ENCODE measurements at places on chromosomes 7 and 10.

GRCh38 chr10:97320480-97321031 lies 1.5 kb downstream of the FRAT1 start:
- DNase-seq: no peak

DNA sequence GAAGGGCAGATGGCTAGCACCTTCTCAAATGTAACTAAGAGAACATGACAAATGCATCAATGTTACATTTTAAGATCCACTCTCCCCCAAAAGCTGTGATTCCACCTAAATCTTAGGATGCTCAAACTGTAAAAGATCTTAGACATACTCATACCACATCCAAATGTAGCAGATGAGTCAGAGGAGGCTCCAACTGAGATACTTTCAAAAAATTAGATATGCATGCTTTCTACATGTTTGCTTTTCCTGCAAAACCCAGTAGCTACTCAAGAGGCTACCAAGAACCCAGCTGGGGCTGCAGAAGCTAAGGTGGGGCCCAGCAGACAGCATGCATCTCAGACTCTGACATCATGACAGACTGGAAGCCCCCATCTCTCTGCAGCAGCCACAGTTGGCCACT lies 31.4 kb upstream of the FRMD4A start:
- DNase-seq: no peak

GRCh38 chr10:69910561-69910960 lies 108.9 kb downstream of the COL13A1 start:
- no peak for DNase-seq

GRCh38 chr7:123624527-123625183 lies 23.0 kb downstream of the ASB15 start:
- peak; percentile 5 for DNase-seq

- DNase-seq: peak; percentile 4
Observed at GRCh38 chr7:152759949-152760853, 649 bp downstream of the ACTR3B start.

GRCh38 chr10:124568848-124569622 lies 107.4 kb downstream of the LHPP start:
- no peak for DNase-seq

- DNase-seq: no peak
Observed at GRCh38 chr7:106419455-106420182, 134.8 kb upstream of the NAMPT start.

DNA sequence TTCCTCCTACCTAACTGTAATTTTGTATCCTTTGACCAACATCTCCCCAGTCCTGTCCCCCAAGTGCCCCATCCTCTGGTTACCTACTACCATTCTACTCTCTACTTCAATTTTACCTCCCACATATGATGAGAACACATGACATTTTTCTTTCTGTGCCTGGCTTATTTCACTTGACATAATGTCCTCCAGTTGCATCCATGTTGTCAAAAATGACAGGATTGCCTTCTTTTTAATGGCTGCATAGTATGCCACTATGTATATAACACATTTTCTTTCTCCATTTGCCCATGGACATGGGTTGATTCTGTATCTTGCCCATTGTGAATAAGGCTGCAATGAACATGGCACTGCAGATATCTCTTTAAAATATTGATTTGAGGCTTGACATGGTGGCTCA lies 33.7 kb downstream of the GLI3 start:
- no peak for DNase-seq

DNA sequence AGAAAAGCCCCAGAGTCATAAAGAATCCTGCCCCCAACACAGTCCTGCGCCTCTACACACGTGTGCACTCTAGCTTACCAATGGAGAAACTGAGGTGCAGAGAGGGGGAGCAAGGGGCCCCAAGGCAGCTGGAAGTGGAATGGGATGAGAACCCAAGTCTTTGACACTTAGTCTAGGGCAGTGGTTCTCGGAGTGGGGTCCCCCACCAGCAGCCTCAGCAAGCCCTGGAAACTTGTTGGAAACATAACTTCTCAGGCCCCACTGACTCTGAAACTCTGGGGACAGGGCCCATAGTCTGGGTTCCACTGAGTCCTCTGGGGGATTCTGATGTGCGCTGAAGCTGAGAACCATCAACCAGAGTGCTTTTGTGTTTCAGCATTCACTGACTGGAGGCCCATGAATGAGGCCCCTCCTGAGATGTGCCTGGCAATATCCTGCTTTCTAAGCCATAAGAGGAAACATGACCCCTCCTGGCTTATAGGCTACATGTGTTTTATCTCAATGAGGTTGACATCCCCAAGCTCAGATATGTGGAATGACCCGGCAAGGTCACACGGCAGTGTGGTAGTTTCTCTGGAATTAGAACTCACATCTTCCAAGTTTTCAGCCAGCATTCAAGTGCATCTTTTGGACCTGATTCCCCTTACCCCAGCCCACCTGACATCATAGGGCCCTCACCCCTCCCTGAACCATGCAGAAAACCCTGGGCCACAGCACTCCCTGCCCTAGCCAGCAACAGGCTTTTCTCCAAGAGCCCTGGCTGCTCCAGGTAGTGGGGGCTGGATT lies 147.3 kb upstream of the PCBD1 start:
- DNase-seq: no peak

DNA sequence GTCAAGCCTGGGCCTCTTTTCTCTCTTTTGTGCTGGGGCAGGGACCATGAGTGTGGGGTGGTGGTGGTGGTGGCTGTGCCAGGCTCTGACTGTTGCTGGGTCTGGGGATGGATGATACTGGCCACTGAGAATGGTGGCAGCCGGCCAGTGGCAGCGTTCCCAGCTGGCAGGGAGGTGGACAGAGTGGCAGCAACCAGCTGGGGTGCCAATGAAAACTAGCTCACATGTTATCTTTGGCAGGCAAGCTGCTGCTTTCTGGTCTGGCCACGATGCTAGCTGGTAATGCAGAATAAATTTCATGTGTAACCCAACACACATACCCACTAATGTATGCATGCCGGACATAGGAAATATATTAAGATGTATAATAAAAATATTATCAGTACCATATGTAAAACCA lies 95.0 kb upstream of the SLC26A5 start:
- no peak for DNase-seq

GRCh38 chr7:95002775-95003174 lies 95.4 kb downstream of the PPP1R9A start:
- DNase-seq: no peak

- no peak for DNase-seq
Observed at GRCh38 chr7:27203365-27203953, 3.6 kb upstream of the HOXA13 start.

GRCh38 chr7:84513061-84513460 lies 318.5 kb upstream of the SEMA3A start:
- no peak for DNase-seq

DNA sequence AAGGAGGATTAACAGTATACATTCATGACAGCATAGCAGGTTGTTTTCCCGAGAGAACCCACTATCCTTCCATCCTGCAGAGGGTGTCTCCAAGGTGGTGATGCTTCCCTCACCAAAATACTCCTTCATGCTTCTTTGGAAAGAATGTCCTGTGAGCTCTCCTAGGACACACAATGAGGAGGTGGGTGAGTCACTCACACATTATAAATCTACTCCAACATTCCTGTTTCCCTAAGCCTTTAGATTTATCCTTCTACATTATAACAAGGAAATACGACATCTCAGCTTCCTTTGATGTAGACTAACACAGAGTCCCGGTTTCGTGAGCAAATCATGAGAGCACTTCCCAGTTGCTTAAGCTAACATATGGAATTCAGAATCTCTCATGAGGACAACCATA lies 689.7 kb upstream of the CELF2 start:
- no peak for DNase-seq

- DNase-seq: no peak
Observed at GRCh38 chr7:120043250-120043649, 229.7 kb upstream of the KCND2 start.

DNA sequence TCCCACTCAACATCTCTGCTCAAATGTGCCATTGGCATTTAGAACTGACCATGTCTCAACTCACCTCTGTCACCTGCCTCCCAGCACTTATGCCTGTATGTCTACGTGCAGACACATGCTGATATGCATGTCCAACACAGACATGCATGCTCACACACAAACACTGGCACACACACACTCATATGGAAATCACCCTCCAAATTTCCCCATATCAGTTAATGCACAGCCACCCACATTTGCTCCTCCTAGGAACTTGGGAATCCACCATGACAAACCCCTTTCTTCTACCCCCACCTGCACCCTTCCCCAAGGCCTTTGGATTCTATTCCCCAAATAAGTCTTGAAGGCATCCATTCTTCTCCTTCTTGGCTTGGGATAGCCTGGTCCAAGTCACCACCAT lies 4.4 kb downstream of the FAM170B start:
- DNase-seq: no peak

DNA sequence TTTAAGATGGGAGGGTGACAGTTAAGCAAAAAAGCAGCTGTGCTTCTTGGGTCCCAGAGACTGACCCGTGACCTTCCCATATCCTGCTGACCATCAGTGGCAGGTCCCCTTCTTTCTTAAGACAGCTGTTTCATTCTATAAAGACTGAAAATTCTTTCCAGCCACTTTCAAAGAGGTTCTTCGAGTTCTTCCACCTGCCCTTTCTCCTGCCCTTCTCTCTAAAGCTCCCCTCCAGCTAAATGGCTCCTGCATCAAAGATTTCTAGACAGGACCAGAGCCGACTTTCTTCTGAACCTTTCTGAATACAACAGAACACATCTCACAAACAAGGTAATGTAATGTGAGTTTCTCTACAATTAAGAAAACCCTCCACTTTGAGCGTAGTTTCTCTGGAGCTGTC lies 180.8 kb downstream of the SFMBT2 start:
- no peak for DNase-seq

GRCh38 chr10:70032667-70033289 lies 19.9 kb upstream of the MACROH2A2 start:
- DNase-seq: no peak

DNA sequence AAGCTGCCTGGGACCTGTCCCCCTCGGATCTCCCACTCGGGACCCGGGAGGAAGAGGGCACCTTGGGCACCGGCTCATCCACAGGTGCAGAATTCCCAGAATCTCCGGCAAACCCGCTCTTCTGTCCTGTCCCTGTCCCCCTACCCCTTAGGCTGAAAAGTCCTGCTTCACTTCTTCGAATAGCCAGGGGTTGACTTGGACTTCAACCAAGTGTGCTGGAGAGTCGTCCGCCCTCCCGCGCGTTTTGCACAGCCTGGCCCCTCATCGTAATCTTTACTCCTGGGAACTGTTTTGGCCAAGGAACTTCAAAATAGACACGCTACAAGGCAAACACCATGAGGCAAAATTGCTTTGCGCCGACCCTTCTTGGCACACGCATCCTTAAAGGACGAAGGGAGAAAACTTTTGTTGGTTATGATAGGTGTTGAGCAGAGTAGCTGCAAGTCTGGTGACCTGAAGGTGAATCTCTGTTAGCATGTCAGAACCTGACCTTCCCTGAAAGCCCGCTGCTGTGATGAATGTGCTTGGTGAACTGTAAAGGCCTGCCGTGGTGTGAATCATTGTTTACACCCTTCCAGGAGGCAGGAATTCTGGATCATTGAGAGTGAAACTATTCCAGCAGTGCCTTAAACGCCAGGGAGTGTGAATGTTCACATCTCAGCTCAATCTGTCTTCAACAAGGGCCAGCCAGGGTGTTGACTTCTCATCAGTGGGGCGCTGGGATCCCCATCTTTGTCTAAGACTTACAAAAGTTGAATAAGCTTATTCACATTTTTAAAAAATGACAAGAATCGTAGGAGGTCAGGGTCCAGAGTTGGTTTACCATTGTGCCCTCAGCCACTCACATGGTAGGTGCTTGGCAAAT lies 589 bp upstream of the RAPGEF5 start:
- no peak for DNase-seq

- DNase-seq: no peak
Observed at GRCh38 chr10:26269754-26270153, 53.2 kb downstream of the GAD2 start.

GRCh38 chr7:36153571-36154097 lies 580 bp downstream of the EEPD1 start:
- DNase-seq: no peak

DNA sequence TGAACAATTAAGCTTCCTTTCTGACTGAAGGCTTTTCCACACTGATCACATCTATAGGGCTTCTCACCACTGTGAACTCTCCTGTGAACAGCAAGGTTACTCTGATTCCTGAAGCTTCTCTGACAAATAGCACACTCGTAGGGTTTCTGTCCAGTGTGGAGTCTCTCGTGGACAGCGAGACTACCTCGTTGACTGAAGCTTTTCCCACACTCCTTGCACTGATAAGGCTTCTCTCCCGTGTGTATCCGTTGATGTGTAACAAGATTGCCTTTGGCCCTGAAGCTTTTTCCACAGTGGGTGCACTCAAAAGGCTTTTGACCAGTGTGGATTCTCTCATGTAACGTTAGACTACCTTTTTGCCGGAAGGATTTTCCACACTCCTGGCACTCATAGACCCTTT lies 4.4 kb downstream of the ZNF32 start:
- DNase-seq: no peak

DNA sequence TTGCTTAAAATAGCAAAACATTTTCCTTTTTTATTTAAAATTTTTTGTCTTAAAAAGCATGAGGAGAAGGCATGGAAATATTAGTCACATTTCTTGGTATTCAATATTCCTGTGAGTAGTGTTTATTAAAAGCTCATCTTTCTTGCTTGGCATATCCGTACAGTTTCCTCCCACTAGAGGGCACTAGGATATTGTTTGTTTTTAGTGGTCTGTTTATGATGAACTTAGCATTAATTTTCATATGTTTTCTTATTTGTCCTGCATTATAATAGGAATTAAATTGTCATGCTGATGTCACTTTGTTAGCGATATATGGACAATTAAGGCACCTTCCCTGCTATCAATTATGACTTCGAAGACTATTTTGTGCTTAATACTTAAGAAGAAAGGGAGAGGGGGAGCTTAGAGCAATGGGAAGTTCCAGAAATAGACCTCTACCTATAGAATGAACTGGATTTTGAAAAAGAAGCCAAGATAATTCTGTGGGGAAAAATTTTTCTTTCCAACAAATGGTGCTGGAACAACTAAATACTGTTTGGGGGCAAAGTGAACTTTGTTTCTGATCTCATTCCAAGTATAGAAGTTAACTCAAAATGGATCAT lies 91.0 kb upstream of the STRIP2 start:
- no peak for DNase-seq

DNA sequence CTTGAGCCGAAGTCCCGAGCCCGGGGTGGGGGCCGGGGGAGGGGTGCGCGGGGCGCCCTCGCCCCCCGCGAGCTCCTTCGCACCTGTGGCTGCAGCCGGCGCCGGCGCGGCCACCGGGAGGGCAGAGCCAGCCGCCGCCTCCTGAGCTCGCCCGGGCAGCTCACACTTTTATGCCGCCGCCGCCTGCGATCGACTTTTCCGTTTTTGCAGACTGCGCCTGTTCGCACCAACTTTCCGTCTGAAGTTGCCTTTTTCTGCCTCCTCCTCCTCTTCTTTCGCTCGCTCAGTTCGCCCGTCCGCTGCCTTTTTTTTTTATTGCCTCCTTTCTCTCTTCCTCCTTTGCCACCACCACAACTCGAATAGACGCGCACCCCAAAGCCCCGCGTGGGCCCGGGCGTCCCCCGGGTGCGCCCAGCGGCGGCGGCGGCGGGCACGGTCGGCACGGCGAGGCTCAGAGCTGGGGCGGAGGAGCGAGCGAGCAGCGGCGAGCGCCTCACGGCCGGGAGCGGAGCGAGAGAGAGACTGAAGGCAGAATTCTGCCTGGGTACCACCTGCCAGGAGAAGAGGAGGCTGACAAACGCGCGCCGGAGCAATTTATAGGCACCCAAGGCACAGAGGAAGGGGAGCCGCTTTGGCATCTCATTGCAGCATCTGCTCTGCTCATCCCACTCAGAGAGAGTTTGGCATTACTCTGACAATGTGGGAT lies at the start of gene C1QL3:
Gene C1QL3 (minus strand): TSS at position 569 of the 706 bp plus-strand sequence. CDS start 814 bp downstream, outside the sequence.
- no peak for DNase-seq
